ENCODE measurements at places on chromosomes 7 and 10.
A peak's percentile ranks its signal among the peaks of the same experiment; 100 is the strongest.

DNA sequence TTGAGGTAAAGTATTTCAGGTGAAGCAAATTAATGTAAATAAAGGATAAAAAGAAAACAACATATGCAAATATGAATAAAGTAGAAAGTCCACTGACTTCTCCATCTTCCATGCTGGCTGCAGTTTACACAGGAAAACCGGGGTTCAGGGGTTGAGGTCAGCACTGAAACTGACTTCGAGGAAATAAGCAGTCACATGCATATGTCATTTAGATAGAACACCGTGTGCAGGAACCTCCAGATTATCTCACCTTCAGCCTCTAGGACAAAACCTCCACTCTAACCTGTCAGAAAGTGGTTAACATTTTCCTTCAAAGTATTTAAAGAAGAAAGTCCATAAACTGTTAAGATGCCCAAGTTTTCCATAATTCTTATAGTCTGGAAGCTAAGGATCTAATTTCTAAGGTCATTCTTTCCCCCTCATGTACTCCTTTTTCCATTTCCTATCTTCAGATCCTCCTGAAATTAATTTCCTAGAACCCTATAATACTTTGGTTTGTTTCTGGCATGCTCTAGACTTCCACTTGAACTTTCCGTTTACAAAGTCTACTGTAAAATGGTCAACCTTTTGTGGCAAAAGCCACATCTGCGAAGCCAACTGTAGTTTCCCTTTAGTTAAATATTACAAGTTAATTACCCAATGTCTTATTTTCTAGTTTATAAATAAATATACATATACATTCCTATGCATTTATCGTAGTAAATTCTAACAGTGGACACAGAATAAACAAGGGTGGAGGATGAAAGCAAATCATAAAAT is 173.3 kb downstream of the RAPGEF5 start:
- DNase-seq = no peak

- peak; percentile 93 for DNase-seq
Observed at GRCh38 chr7:68925241-68925640, 673.0 kb upstream of the AUTS2 start.

GRCh38 chr10:84825330-84825729 is 496.9 kb downstream of the CCSER2 start:
- DNase-seq = no peak

DNA sequence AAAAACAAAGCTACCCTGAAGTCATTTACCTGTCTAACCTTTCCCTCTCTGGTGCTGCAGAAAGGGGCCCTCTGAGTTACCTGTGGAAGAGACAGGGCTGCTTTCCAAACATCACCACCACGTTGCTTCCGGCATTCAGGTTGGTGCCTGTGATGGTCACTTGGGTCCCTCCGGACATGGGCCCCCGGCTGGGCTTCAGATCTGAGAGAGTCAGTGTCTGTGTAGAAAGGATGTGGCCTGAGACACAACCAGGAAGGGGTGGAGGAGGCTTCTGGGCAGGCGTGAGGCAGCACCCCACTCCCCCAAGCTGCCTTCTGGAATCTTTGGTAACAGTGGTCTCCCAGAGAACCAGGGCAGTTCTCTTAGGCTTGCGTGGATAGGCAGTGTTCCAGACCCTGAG is 388.9 kb downstream of the PLXNA4 start:
- DNase-seq = no peak

DNA sequence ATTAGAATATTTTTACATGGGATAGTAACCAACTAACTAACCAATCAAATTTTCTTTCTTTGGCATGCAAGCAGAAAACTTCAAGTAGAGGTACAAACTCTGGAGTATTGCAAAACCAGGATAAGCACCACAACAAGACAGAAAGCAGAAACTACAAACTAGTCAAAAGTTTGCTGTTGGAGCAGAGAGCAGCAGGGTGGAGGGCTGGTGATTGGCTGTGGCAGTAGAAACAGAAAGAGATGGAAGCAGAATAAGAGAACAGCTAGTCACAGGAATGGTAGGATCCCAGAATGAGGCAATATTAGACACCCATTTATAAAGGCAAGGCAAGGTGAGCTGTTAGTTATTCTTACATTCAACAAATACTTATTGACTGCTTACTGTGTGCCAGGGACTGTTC is 6.8 kb upstream of the MACC1 start:
- no peak for DNase-seq

DNA sequence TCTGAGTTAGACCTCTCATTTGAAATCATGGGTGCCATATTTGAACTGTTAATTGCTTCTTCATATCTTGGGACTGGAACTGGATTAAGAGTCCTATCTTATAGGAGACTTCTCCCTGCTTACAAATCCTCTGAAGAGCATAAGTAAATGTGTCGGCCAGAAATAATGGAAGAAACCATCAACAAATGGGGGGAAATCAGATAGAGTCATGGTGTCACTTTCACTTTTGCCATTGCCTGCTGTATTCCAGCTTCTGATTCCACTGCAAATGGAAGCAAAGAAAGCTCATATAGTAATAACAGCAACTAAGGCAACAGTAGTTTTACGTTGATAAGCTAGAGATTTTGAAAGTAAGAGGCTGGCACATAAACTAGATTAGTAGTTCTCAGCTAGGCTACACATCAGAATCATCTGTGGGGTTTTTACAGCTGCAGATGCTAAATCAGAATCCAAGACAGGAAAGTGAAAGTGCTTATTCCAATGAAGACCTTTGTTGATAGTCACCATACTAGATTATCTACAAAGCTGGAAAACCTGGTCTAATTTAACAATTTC is 12.3 kb upstream of the CRPPA start:
- DNase-seq = no peak

DNA sequence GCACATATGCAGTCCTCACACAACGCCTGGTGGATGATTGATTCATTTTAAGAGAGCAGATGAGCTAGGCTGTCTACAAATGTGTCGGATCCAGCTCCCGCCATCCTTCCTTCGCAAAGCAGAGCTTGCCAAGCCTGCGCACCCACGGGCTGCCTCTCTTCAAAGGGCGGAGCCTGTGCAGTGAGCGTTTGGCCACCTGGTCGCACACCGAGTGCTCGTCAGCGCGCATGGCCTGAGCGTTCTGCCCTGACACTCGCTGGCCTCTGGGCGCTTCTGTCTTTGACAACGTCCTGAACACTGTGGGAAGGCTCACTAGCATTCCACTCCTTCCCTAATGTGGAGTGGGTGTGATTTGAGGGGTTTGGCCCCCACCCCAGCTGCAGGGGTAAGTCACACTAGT is 47.1 kb upstream of the TMEM72 start:
- peak; percentile 65 for DNase-seq

- DNase-seq = no peak
Observed at GRCh38 chr7:158444501-158445420, 142.9 kb downstream of the PTPRN2 start.

DNA sequence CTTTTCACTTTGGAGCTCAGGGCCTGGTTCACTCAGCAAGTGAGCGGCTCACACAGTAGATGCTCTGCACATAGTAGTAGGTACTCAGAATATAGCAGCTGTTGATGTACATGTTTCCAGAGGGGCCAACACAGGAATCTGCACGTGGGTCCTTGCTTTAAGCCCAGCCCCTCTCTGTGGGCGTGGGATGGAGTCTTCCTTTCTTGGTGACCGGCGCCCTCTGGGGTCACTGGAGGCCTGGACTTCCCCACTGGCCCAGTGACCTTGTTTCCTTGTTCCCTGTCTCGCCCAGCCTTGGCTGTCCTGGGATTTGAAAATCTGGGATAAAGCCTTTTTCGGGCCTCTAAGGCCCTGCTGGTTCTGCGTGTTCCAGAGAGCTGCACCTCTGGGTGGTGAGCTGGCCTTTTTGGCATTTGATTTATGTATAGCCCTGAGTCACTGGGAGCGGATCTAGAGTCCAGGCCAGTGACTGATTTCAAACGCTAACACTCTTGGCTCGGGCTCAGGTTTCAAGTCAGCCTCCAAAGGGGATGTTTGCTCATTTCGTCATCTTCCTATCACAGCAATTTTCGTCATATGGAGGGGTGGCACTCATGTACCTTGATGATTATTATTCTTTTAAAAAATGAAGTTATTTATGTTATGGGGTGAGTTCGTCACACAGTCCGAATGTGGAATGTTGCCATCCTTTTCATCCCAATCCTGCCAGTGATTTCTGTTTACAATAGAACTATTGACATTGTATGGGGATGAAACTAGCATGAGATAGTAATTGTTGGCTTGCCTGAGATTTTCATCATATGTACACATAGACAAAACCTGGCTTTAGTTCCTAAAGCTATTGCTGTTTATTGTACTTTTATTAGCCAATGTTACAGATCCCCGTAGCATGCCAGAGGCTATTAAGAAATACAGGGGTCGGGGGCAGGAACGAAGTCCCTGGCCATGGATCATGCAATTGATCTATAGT is 65.5 kb downstream of the CUX1 start:
- peak; percentile 87 for DNase-seq

GRCh38 chr10:130744631-130745030 is 566.9 kb downstream of the TCERG1L start:
- no peak for DNase-seq

DNA sequence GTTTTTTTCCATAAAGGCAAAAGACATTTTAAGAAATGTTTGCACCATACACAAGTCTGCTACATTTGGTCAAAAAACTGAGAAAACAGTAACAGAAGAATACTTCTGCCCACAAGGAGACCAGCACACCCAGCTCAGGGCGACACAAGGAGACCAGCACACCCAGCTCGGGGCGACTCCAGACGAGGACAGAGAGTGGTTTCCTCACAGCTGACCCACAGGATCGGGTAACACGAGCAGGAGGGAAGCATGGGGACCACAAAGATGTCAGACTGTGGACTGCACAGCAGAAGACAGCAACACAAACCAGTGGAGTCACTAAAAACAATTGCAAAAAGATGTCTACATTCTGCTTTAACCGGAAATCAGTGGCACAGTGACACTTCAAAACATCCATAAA is 237.6 kb downstream of the DIP2C start:
- no peak for DNase-seq

GRCh38 chr7:132533916-132534315 is 42.4 kb downstream of the PLXNA4 start:
- DNase-seq = no peak

DNA sequence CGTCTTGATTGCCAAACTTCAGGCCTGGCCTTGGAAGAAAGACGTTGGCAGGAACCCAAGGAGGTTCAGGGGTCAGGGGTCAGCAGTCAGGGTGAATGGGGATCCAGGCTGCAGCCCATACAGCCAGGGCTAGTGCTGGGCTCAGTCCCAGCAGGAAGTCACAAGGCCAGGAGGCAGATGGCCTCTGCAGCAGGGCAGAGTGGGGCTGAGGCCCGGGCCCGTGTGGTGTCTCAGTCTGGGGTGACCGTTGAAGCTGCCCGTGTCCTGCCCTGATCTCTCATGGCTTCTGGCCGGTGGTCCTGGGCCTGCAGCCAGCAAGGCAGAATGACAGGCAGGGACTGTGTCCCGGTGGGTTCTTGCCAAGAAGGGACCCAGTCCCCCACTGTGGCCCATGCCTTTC is 26.6 kb upstream of the PURB start:
- no peak for DNase-seq

GRCh38 chr7:66452165-66452564 is 176.5 kb upstream of the KCTD7 start:
- DNase-seq = no peak

GRCh38 chr10:104941662-104942061 is 300.6 kb downstream of the SORCS3 start:
- no peak for DNase-seq

- no peak for DNase-seq
Observed at GRCh38 chr7:39317107-39317506, 249.1 kb upstream of the YAE1 start.

- no peak for DNase-seq
Observed at GRCh38 chr7:89908736-89909135, 245.5 kb upstream of the STEAP1 start.

GRCh38 chr7:137989590-137989989 is 12.3 kb downstream of the CREB3L2 start:
- DNase-seq = no peak

DNA sequence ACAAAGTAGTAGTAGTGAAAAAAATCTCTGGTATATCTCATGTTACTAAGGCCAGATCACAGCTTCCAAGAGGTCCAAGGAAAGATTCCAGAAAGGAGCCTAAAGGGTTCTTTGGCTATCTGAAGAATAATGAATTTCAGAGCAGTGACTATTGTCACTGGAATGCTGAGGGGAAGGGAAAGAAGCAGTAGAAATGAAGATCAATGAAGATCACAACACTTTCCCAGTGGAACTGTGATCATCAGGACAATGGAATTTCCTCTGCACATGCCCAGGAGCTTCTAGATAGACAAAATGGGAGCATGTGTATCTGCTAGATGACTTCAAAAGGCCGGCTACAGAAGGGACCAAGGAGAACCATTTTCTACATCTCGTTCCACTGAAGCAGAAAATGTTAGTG is 219.5 kb upstream of the PHYHIPL start:
- DNase-seq = no peak

GRCh38 chr7:84783141-84783778 is 403.6 kb downstream of the SEMA3D start:
- DNase-seq = no peak

DNA sequence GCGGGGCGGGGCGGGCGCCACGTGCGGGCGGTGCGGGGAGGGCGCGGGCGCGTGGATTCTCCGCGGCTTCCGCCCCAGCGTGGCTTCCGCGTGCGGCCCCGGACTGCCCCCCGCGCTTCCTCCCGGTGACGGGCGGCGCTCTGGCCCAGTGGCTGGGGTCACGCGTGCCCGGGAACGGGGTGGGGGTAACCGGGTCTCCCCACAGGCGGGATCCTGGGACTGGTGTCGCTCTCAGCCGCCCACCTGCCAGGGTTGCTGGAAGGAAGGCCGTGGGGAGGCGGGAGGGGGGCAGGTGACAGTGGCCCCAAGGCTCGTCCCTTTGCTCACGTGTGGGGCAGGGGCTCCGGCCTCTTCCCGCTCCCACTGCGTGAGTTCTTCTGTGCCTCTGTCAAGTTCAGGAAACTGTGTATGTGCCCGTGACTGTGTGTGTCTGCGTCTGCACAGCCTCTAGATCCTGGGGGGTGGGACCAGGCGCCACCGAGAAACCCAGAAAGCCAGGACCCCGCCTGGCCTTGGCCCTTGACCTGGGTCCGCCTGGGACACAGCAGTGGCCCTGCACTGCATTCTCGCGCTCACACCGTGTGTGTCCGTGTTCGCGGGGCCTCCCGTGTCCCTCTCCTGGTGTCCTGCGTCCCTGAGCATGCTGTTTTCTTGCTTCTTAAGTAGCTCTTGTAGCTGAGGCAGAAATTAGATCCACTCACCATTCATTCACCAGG is 919 bp downstream of the MAFK start:
- no peak for DNase-seq

DNA sequence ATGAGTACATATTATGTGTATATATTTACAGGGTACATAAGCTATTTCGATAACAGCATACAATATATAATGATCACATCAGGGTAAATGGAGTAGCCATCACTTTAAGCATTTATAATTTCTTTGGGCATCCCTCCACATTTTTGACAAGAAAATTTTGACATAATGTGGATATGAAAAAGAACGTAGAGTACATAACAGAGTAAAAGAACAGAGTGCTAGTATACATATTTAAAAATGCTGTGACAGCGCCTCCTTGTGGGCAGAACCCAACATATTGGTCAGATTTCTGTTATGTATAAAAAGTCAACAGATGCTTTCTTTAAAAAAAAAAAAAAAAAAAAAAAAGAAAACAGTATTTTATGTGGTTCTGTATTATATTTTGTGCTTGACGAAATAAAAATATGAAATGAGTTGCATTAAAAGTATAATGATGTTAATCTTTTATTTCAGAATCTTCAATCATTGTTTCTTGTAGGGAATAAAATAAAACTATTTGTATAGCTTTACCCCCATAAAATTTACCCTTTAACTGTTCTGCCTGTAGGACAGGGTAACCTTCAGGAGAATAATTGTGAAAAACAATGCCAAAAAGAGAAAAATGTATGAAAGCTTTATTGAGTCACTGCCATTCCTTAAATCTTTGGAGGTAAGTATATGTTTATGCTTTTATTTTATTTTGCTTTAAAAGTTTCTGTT is 18.3 kb upstream of the HBP1 start:
- DNase-seq = peak; percentile 22

GRCh38 chr7:90816511-90817142 is 220.5 kb downstream of the CDK14 start:
- DNase-seq = no peak
